ENCODE measurements at places on chromosomes 11 and 22.

DNA sequence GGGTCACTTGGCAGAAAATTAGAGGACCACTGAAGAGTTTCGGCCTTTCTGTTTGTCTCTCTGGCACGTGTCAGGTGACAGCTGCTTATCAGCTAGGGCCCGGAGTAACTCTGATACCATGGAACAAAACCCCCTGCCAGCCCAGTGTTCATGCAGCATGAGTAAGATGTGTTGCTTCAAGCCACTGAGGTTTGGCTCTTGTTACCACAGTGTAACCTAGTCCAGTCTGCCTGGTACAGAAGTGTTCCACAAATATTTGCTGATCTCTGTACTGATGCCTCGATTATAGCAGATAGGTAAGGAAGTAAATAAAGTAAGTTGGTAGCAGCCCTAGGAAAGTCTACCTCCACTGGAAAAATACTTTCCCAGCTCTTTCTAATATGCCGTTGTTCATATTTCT lies 20.5 kb upstream of the ETS1 start:
- no peak for DNase-seq

DNA sequence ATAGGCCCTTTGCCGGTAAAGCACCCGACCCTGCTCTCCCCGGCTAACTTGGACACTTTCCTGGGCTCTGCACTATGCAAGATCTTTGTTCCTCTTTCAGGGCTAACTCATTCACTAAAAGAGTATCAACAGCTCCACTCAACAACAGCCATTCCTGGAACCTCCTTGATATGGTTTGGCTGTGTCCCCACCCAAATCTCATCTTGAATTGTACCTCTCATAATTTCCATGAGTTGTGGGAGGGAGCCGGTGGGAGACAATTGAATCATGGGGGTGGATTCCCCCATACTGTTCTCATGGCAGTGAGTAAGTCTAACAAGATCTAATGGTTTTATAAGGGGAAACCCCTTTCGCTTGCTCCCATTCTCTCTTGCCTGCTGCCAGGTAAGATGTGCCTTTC lies 330.0 kb downstream of the TENM4 start:
- DNase-seq = no peak

DNA sequence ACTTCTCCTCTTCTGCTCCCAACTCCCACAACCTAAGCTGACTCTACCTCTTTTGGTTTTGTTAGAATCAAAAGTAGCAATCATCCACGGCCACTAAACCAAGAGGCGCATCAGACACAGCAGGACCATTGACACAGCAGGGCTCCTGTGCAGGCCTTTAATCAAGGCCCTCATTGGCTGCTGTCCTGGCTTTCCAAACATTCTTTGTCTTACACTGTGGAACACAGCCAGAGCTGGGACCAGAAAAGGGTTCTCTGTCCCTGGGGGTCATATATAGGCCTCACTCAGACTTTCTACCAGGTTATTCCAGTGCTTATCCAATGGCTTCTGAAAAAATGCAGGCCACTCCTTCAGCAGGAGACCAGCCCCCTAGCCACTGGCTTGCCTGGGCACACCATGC lies 212.7 kb upstream of the NTM start:
- DNase-seq = no peak

DNA sequence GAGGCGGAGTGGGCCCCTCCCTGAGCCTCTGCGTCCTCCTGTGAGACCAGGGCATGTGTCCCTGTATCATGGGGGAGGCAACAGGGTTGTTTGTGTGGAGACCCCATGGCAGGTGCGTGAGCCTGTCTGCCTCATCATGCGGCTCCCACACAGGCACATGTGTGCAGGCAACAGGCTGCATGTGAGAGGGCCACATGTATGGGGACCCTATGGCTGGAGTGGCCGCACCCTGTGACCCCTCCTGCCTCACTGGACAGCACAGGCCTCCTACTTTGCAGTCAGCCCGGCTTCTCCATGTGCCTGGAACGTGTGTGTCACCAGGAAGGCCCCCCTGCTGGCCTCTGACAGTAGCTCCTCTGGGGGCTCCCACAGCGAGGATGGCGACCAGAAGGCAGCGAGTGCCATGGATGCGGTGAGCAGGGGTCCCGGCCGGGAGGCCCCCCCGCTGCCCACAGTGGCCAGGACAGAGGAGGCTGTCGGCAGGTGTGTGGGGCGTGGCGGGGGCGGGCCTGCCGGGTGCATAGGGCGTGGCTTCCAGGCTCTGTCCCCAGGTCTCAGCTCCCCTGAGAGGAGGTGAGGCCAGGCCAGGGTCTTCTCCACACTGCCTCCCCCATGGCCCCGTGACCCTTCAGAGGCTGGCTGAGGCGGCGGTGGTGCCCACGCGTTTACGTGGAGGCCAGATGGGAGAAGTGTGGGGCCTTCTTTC lies 34.1 kb downstream of the SBF1 start:
- no peak for DNase-seq

DNA sequence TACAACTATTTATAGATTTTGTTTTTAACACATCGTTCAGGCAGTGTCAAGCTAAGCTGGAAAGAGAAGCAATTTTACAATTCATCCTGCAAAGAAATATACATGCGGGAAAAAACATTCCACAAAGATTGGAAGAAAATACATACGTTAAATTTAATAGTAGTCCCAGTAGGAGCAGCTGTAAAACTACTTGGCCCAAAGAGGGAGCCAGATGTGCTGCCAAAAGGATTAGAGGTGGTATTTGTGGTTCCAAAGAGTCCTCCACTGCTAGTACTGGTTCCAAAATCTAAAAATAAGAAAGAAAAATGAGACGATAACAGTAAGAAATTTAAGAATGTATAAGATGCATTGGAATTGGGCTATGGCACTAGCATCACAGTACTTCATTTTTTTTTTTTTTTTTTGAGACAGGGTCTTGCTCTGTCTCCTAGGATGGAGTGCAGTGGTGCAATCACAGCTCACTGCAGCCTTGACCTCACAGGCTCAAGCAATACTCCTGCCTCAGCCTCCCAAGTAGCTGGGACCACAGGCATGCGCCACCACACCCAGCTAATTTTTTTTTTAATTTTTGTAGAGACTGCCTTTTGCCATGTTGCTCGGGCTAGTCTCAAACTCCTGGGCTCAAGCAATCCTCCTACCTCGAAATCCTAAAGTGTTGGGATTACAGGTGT lies 21.5 kb downstream of the NUP98 start:
- no peak for DNase-seq

DNA sequence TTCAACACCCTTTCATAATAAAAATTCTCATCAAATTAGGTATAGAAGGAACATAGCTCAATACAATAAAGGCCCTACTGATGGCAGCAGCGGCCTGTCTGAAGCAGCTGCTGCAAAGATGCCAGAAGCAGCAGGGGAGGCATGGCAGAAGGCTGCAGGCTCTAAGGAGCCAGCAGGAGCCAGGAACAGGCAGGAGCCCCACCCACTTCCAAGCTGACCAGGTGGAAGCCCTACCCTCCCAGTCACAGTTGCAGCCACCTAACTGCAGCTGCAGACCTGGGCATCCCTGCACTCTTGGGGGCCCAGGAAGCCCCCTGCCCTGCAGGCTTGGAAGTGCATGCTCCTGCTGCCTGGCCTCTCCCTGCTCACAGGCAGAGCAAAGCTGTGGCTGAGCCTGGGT lies 18.2 kb upstream of the OR6A2 start:
- no peak for DNase-seq

GRCh38 chr11:124762624-124763155 lies 600 bp upstream of the ESAM start:
- DNase-seq = no peak

GRCh38 chr22:36224245-36224644 lies 15.1 kb downstream of the APOL2 start:
- DNase-seq = no peak

Data from dorsolateral prefrontal cortex (tissue), 122 donors.